ENCODE measurements at places on chromosomes 12 and 14. TPM values are rescaled to one million over a fixed set of nuclear protein-coding genes. Genes with fewer than 3 reads are reported as not detected.
A peak's percentile ranks its signal among the peaks of the same experiment; 100 is the strongest.

Gene DEPDC4
- 0.58 TPM for total RNA-seq

Gene B4GALNT3
- 0.61 TPM for total RNA-seq

Gene SLC25A47
- not detected for total RNA-seq

Gene KRT6A
- total RNA-seq: not detected

Gene PCED1B
- 6.1 TPM for total RNA-seq

Gene ACSM4
- not detected for total RNA-seq

Gene STYK1
- not detected for total RNA-seq

Gene PSMA3
- 165 TPM for total RNA-seq

Gene TMEM260
- 11.9 TPM for total RNA-seq

Gene CBLN3
- total RNA-seq: 5.0 TPM

Gene NRXN3
- total RNA-seq: 0.84 TPM

DNA sequence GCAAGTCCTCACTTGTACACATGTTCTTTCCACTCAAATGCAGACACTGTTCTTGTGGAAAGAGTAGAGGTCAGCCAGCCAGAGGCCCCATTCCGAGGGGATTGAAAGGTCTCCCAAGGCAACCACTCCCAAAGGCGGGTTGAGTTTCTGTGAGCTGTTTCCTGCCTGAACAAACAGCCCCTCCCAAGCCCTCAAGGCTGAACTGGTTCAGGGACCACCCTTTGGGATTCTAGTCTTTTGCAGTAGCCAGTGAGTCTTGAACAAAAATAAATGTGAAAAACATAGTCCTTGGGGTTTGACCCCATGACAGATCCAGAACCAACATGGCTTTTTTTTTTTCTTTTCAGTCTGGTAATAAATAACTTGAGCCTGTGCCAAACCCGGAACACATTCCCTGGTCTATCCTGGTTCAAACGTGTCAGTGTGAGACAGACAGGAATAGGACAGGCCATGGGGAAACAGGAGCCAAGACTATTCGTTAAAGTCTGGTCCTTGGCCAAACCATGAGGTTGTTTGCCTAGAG lies 17.6 kb upstream of the STK38L start:
- no peak for DNase-seq

DNA sequence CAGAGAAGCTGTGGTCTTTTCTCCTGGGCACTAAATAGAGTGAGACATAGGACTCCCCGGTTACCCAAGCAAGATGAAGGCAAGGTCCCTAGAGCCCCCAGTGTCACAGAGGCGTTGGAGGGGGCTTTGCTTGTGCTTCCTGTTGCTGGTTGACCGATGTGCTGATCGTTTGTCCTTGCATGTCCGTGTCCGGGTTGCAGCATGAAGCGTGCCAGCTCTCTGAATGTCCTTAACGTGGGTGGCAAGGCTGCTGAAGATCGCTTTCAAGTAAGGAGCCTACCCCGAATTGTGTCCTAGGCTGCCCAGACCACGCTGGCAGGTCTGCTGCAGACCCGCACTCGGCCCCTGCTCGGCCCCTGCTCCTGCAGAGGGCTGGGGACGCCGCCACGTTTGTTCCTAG lies 23.1 kb downstream of the XRCC3 start:
- peak; percentile 69 for DNase-seq

- no peak for DNase-seq
Observed at GRCh38 chr14:103521438-103521950, 1.1 kb downstream of the CKB start.

DNA sequence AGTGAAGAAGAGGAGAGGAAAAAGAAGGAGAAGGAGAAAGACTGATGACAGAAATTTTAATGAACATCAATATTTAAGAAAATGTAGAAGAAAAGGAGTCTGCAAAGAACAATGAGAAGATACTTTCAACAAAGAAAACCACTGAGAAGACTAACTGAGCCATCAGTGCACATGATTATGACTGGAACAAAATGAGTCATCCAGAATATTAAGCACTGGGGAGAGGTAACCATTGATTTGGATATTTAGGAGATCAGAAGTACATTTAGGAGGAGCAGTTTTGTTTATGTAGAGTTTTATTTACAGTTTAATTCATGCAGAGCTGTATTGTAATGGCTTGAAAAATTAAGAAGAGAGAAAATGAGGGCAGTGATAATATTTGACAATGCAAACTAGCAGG lies 159.1 kb downstream of the C12orf50 start:
- no peak for DNase-seq

DNA sequence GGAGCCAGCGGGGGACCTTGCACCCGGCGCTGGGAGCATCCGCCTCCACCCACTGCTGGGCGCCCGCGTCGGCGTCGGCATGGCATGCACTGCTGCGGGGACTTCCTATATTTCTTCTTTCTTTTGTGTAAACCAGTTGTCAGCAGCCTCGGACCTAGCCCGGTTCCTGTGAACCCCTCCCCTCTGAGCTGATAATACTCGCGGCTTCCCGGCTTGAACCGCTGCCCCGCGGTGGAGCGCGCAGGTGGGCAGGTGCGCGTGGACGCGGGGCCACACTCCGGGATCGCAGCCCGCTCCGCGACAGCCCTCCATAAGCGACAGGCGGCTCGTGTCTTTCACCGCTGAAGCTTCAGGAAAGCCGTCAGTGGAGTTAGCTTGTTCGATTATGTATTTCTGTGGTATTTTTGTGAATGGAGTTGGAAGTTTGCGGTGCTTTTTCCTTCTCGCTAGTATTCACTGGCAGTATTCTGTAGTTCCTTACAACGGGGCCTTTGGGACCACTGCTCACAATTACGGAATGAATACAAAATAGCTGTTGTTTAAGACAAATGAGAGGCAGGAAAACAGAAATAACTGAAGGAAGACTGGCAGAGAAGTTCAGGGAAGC lies 870 bp downstream of the BMAL2 start:
- DNase-seq: no peak

DNA sequence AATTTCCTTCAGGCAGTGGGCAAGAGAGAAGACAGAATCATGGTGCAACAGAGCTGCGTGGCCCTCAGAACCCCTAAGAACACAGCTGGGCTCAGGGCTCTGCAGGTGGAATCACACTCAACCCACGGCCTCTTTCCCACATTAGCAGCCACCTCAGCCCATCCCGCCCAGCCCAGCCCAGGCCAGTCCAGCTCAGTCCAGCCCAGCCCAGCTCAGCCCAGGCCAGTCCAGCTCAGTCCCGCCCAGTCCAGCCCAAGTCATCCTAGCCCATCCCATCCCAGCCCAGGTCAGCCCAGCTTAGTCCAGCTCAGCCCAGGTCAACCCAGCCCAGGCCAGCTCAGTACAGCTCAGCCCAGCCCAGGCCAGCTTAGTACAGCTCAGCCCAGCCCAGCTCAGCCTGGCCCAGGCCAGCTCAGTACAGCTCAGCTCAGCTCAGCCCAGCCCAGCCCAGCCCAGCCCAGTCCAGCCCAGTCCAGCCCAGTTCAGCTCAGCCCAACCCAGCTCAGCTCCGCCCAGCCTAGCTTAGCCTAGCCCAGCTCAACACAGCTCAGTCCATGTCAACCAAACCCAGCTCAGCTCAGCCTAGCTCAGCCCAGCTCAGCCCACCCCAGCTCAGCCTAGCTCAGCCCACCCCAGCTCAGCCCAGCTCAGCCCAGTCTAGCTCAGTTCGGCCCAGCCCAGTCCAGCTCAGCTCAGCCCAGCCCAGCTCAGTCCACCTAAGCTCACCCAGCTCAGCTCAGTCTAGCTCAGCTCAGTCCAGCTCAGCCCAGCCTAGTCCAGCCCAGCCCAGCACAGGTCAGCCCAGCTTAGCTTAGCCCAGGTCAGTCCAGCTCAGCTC lies 183.1 kb downstream of the TMEM121 start:
- DNase-seq: peak; percentile 76

DNA sequence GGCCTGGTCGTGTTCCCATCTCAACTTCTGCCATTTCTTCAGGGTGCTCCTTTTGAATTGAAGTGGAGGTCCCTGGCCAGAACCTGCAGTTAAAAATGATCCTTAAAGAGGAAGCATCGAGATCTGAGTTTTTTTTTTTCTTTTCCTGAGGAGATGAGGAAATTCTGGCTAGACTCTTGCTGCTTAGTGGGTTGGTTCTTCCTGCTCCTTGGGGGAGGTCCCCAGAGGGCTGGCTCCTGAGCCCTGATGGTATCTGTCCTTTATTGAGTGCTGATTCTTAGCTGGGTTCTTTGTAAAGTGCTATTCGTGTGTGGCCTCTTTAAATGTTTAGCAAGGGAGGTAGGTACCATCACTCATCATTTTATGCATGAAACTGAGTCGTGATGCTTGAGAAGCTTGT lies 11.7 kb downstream of the PELI2 start:
- no peak for DNase-seq

DNA sequence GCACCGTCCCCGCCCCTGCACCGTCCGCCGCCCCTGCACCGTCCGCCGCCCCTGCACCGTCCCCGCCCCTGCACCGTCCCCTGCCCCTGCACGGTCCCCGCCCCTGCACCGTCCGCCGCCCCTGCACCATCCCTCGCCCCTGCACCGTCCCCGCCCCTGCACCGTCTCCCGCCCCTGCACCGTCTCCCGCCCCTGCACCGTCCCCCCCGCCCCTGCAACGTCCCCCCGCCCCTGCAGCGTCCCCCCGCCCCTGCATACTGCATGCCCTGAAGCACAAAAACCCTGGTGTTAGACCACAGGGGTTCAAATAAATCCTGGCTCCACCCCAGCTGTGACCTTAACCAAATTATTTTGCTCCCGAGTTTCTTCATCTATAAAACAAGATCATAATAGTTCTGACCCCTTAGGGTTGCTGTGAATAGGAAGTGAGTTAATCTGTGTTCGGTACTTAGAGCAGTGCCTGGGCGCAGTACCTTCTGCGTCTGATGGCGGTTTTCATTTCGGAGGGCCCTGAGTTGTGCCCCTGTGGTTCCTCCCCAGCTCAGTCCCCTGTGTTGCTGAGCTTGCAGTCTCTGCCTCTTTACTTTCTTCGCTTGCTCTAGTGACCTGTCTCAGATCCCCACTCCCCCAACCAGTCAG lies 38.1 kb downstream of the ESRRB start:
- no peak for DNase-seq

DNA sequence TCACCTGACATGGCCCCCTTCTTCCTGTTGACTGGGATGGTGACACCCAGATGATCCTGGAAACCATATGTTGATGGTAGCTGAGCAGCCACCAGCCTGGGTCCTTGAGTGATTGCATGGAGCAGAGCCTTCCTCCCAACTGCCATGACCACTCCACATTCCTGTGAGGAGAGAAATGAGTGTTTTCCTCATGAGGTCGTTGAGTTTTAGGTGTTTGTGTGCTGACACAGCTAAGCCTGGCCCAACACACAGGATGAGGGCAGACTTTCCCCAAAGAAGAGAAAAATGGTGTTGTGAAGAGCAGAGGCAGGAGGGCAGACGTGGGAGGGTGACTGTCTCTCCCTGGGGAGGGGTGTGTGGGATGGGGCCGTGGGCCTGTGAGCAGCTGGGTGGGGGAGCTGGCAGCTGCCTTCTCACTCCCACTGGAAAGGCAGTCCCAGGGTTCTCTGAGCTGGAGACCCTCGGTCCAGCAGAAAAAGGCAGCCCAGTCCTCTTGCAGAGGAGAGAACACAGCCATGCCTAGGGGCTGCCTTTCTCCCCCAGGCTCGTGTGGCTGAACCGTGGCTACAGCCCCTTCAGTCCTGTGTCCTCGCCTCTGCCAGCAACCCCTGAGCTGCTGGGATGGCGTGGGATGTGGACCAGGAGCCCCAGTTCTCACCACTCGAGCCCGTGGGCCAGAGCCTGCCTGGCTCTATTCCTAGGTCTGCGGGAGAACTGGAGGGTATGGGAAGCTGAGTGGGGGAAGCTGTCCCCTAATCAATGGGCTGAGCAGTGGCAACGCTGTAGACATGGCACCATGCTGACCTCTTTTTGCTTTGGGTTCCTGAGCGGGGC lies 257.0 kb downstream of the ADGRD1 start:
- DNase-seq: peak; percentile 49

- no peak for DNase-seq
Observed at GRCh38 chr12:77947746-77948145, 117.1 kb downstream of the NAV3 start.

DNA sequence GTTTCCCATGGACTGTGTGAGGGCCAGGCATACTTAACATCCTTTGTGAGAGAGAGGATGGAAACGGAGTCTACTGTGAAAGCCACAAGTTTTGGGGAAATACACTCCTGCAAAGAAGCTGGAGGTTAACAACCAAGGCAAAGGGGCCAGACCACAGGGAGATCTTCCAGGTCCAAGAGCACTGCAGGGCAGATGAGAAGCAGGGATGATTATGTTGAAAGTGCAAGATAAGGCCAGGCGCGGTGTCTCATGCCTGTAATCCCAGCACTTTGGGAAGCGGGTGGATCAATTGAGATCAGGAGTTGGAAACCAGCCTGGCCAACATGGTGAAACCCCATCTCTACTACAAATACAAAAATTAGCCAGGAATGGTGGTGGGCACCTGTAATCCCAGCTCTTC lies 15.1 kb downstream of the COQ6 start:
- no peak for DNase-seq

DNA sequence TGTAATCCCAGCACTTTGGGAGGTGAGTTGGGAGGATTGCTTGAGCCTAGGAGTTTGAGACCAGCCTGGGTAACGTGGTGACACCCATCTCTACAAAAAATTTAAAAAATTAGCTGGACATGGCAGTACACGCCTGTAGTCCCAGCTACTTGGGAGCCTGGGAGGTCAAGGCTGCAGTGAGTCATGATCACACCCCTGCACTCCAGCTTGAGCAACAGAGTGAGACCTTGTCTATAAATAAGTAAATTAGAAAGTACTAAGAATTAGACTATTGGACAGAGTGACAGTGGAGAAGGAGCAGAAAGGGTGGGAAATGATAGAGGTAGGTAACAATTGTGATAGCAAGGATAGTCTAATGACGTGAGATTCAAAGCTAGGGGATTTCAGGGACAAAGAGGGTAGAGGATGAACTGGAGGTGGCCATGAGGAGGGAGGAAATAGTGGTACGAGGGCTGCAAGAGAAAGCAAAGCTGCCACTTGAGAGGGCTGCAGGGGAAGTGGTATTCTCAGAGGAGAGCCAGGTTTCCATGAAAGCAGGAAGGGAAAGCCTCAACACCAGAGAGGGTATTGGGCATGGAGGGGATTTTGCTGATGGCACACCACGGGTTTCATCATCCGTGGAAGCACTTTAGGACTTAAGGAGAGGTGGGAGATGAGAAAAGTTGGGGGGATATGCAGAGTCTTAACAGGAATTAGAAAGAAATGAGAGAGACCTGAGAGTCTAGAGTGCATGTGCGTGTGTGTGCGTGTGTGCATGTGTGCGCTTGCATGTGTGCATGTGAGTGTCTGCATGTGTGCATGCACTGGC lies 85.6 kb downstream of the SYNE2 start:
- DNase-seq: no peak

DNA sequence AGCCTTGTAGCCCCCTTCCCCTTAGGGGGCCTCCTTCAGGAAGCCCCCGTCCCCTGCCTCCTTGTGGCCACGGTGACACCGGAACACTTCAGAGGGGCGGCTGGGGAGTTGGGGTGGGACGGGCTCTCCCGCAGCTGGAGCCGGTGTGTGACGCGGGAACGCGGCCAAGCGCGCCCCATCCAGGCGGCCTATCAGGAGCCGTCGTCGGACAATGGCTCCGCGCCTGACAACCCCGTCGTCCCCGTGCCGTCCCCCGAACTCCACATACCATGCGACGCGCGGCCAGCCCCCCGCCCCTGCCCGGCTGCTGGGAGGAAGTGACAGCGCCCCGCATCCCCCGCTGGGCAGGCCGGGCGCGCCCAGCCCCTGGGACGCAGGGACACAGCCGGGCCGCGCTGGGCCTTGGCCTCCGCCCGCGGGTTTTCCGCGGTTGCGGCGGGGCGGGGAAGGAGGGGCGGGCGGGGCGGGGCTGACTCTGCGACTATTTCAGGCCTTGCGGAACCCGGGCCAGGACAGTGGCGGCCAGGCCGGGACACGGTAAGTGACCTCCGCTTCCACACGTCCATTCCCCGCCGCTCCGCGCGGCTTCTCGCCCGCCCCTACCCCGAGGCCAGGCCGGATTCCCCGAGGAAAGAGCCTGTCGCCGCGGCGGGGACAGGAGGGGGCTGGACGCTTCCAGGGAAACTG lies at the start of gene TNFAIP2:
Gene TNFAIP2, plus strand, starts transcription at position 515 of the 687 bp plus-strand sequence. CDS start 2,997 bp downstream, outside the sequence.
- no peak for DNase-seq
